ENCODE measurements at places on chromosomes 2 and 18. TPM values are rescaled to one million over a fixed set of nuclear protein-coding genes. Genes with fewer than 3 reads are reported as not detected.

DNA sequence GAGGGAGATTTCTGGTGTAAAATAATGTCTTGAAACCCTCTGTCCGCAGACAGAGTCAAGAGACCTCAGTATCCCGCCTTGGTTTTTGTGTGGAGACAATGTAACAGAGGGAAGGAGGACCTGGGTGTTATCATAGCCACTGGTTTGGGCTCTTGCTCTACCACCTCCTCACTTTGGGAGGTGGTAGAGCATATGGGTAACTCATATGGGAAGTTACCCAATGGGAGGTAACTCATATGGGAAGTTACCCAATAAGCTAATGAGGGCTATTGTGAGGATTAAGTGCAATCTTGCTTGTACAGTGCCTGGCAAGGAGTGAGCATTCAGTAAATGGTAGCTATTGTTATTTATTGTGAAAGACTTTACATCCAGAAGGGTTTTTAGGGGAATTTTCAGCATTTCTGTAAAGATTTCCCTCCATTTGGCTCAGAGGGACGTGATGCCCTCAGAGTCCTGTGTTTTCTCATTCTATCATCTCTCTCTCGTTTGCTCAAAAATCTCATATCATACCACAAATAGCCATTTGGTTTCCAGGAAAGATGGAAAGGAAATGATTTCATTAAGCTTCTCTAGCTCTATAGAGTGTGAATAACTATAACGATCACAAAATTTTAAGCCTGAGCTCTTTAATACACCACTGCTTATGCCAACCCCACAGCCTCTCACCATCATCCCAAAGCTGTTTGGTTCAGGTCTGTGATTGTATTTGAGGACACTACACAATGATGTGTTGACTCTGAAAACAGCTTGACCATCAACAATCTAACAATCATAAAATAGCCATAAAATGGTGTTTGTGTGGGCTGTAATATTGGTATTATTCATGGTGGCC, 307.7 kb downstream of the STK39 start:
- no peak for DNase-seq

DNA sequence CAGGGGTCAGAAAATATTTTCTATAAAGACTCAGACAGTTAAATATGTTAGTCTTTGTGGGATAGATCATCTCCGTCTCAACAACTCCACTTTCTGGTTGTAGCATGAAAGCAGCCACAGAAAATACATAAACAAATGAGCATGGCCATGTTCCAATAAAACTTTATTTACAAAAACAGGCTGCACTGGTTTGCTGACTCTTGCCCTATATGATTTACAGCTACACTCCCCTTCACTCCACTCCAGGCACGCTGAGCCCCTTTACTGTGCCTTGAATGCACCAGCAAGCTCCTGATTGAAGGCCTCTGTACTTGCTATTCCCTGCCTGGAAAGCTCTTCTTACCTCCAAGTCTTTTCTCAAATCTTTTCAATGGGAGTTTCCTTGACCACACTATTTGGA, 5.8 kb upstream of the STAMBP start:
- DNase-seq, result no peak

The CDK15 gene
- not detected for total RNA-seq

The INHA gene
- total RNA-seq, result 0.19 TPM

The CLEC4F gene
- total RNA-seq, result 0.19 TPM

The CEBPZ gene
- total RNA-seq, result 51.5 TPM

The FSHR gene
- total RNA-seq, result not detected

GRCh38 chr2:12990523-12990922, 273.8 kb downstream of the TRIB2 start:
- no peak for DNase-seq

DNA sequence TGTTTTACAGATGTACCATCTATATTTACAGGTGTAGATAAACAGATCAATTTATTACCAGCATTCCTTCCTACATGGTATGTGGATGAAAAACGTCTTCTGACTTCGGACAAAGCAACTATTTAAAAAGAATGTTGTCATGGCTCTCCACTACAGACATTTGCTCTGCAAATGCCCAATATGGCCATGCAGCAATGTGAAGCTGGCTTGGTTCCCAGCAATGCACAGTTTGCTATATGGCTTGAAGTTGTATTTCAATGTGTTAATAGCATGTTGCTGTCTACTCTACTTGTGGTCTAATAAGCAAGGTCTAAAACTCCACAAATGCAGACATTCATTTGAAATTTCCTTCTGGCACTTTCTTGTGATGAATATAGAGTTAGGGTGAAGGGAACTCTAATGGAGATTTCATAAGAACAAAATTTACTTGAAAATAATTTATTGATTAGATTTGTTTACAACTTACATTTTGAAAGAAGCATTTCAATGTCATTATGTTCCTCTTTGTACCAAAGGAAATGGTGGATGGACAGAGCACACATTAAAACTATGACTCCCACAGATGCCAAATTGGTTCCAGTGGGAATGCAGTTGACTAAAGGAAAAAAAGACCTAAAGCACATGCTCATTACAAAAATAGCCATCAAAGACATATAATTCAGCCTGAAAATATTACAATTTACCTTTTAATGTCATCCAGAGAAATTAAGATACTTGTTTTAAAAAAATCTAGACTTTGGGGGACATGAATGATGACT, 234.0 kb downstream of the DYM start:
- DNase-seq, result no peak

The CAPN14 gene
- not detected for total RNA-seq

GRCh38 chr18:30908381-30908780, 134.2 kb downstream of the DSC3 start:
- DNase-seq, result no peak

DNA sequence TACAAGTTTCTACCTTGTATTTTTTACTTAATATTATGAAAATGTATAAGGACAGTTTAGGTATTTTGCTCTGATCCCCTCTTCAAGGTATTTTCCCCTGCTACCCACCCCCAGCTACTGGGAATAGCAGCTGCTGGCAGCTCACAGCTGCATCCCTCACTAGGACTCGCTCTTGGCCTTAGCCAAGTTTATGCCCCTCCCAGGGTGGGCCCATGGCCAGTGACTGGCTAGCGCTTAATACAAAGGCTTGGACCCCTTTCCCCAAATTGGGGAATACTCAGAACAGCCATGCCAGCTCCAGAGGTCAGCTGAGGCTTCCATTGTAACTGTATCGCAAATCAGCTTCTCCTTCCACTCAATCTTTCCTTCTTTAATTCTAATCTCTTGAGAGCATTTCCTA, 131.3 kb downstream of the GFPT1 start:
- DNase-seq, result no peak

GRCh38 chr2:65660340-65660739, 227.9 kb upstream of the SPRED2 start:
- peak; percentile 23 for DNase-seq

The TFCP2L1 gene
- total RNA-seq, result 111 TPM

DNA sequence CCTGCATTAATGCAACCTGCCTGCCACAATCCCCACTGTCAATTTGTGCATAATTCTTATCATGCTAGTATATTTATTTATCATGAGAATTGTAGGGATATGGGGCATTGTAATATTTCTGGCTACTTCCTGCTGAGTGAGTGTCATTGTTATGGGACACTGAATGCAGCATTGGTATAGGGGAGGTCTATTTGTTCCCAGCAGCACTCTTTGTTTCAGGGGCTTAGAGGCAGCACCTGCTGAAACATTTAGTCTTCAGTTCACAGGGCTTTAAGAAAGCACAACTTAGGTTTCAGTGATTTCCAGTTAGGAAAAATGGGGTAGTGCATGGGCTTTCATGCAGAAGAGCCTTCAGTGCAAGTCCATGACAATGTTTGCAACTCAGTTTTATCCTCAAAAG, 23.6 kb downstream of the SULT1C3 start:
- no peak for DNase-seq

- DNase-seq, result no peak
Observed at GRCh38 chr18:41966943-41967342, 11.9 kb downstream of the PIK3C3 start.

Measured in mucosa of descending colon (tissue), 3 donors.